ENCODE measurements at places on chromosomes 3 and 15. TPM values are rescaled to one million over a fixed set of nuclear protein-coding genes. Genes with fewer than 3 reads are reported as not detected.

NGRN gene
- 66.6 TPM for total RNA-seq

CPEB1 gene
- total RNA-seq, result 4.0 TPM

GRCh38 chr3:157858821-157859220 lies 247.4 kb downstream of the SHOX2 start:
- DNase-seq, result no peak

IGSF11 gene
- total RNA-seq, result 0.89 TPM

DNA sequence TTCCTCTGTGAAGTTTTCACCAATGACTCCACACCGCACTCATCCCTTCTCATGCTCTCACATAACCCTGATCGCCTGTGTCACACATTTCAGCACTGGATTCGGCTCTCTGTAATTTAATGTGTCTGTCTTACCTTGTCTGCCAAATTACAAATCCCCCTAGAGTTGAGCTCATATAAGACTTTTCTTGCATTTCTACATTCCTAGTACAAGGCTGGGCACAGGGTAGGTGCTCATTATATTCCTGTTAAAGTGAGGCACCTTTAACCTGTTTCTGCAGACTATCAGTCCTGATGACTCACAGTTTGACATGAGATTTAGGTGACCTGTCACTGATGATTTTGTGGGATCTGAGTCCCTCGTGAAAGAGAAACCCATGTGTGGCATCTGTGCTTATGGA lies 22.6 kb downstream of the TGM5 start:
- DNase-seq, result no peak

All from H7 (cell line).